ENCODE measurements at places on chromosomes 1 and 21.

DNA sequence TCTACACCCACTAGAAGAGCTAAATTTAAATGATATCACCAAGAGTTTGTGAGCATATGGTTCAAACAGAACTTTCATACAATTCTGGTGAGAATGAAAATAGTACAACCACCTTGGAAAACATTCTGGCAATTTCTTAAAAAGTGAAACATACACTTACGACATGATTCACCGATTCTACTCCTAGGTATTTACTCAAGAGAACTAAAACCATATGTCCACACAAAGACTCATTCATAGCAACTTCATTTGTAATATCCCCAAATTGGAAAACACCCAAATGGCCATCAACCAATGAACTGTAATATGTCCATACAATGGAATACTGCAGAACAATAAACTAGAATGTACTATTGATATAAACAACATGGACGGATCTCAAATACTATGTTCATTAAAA is 51.2 kb upstream of the ADAM30 start:
- DNase-seq: no peak

GRCh38 chr1:172455451-172455850 is 11.6 kb upstream of the PIGC start:
- DNase-seq: no peak

DNA sequence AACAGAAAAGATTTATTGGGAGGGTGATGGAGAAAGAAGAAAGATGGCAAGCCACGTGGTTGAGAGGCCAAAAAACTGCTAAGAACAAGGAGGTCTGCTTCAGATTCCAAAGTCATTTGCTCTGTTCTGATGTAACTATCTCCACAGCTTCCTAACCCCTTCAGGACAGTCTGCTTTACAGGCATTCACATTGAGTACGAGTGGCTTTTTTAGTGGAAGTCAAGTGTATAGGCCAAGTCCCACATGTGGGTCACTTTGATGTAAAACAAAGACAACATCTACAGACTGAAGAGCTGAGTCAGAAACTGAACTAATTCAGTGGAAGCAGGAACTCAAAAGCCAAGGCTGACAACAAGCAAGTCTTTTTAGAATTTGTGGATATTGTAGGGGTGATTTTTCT is 128.7 kb upstream of the F3 start:
- no peak for DNase-seq

GRCh38 chr1:53381790-53382401 is 54.0 kb upstream of the LRP8 start:
- no peak for DNase-seq

DNA sequence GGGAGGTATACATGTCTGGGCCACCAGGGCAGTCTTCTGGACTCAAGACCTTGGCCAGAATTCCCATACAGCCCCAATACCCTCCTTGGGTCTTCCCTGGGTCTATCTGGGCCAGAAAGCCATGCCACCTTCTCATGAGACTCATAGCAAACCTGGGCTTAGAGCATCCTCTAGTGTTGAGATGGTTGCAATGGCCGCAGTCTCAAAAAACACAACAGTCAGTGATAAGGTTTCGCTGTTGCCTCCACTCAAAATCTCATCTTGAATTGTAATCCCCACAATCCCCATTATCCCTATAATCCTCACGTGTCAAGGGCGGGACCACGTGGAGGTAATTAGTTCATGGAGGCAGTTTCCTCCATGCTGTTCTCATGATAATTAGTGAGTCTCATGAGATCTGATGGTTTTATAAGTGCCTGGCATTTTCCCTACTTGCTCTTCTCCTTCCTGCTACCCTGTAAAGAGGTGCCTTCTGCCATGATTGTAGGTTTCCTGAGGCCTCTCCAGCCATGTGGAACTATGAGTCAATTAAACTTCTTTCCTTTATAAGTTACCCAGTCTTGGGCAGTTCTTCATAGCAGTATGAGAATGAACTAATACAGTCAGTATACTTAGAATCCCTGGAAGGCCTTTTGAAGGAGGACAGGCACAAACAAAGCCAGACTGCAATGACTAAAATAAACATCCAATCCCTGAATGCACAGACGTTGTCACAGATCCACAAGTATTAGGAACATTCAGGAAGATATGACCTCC is 77.0 kb downstream of the CTH start:
- DNase-seq: peak; percentile 16

GRCh38 chr1:11648732-11649158 is 5.5 kb downstream of the FBXO2 start:
- DNase-seq: no peak
